ENCODE measurements at places on chromosomes 5 and 9.
A peak's percentile ranks its signal among the peaks of the same experiment; 100 is the strongest.

GRCh38 chr5:34686762-34687268, 30.7 kb downstream of the RAI14 start:
- peak; percentile 99 for DNase-seq

DNA sequence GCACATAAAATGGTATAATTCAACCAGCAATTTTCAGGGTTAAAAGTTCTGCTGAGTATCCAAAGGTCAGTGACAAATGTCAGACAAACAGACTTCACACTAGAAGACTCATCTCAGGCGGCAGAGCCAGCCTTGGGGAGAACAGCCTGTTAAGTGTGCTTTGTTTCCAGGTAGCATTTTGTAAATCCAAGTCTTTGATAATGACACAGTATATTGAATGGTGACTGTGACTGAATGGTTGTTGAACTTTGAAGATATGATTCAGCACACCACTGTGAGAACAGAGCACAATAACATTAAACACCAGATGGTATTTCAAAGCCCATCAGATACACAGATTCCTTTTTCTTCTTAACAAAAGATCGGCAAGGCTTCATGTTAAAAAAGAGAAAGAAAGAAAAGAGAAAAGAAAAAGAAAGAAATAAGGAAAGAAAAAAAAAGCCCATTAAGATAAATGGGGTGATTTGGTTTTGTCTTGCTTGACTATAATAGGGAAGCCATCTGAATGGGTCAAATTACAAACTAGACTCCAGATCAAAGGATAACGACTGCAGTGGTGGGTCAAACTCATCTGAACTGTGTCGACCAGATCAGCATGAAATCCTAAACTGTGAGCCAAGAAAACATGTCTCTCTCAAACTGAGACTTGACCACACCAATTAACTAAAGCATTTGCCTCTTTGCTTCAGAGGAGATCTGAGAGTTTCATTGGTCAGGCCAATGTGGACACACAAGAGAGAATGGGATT, 313.0 kb upstream of the ZNF608 start:
- peak; percentile 66 for DNase-seq

DNA sequence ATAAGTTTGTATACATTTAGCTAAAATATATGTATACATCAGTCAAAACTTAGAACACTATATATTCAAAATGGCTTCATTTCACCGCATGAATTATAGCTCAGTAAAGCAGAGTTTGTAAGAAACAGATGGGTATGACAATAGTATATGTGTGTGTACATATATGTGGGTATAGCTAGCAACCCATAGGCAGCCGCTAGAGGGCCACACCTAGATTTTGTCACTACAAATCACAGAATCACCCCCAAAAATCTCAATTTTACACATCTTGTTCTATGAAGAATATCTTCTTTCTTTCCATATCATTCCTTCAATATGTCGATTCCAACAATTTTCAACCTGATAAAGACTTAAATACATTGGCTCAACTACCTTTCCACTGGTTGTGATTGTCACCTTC, 357.8 kb upstream of the CCNG1 start:
- DNase-seq, result no peak

DNA sequence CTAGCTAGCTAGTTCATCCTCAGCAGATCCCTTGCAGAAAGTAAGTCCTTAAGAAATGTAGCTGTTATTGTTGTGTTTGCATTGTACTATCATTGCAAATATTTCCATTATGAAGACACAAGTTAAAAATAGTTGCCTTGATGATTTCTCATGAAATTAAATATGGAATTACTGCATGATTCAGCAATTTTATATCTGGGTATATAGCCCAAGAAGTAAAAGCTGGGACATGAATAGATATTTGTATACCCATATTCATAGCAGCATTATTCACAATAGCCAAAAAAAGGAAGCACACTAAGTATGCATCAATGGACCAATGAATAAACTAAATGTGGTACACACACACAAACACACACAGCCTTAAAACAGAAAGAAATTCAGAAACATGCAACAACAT, 6.8 kb downstream of the IFNB1 start:
- no peak for DNase-seq

GRCh38 chr5:160197341-160198144, 31.8 kb upstream of the FABP6 start:
- DNase-seq, result no peak

- no peak for DNase-seq
These were observed 79.6 kb upstream of the GRHPR start for GRCh38 chr9:37342895-37343294.

GRCh38 chr9:131402738-131403492, 9.0 kb downstream of the PRRC2B start:
- peak; percentile 90 for DNase-seq

DNA sequence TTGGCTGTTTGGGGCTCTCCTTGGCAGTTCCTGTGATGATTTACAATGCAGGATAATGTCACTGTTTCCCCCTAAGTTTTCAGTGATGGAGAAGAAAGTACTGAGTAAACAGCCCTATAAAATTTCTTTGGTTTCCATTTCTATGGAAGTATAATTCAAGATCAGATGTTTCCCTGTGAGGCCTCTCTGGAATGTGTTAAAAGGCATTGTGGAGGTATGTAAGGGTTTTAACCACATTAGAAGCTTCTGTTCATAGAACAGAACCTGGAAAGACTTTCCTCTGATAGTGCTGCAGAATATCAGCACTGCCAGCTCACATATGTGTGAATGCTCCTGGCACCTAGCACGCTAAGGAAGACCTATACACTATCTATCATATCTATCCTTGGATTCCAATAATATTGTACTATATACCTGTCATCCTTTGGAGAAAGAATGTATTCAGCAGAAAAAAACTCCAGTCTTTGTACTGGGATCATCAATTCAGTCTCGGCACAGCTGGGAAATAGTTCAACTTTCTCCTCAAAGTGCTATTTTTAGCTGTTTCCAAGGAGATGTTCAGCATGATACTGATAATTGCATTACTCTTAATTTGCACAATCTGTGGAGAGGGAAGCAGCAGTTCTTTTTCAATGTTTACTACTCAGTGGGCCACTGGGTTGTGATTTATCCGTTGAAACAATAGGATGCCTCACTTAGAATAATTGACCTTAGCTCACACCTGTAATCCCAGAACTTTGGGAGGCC, 21.9 kb downstream of the TTC1 start:
- DNase-seq, result no peak

GRCh38 chr9:134661791-134662142, 20.2 kb downstream of the COL5A1 start:
- DNase-seq, result peak; percentile 94

- DNase-seq, result peak; percentile 80
These were observed 205.1 kb upstream of the EFNA5 start for GRCh38 chr5:107875833-107876232.

- peak; percentile 27 for DNase-seq
These were observed 425.1 kb downstream of the BNC2 start for GRCh38 chr9:16445141-16445920.

- no peak for DNase-seq
These were observed 789 bp downstream of the SEMA6A start for GRCh38 chr5:116573702-116574366.

- no peak for DNase-seq
These were observed 228.3 kb upstream of the C9orf72 start for GRCh38 chr9:27801545-27801944.

GRCh38 chr9:107389617-107390071, 99.9 kb downstream of the KLF4 start:
- DNase-seq, result no peak

GRCh38 chr5:79484731-79485130, 29.2 kb downstream of the HOMER1 start:
- DNase-seq, result no peak

- DNase-seq, result peak; percentile 82
These were observed 44.6 kb downstream of the STC2 start for GRCh38 chr5:173283318-173284288.

- no peak for DNase-seq
These were observed 127.0 kb upstream of the CPEB4 start for GRCh38 chr5:173761178-173761513.

GRCh38 chr9:87193151-87193550, 245.8 kb upstream of the GAS1 start:
- DNase-seq, result no peak

GRCh38 chr9:78486661-78487060, 189.7 kb downstream of the PSAT1 start:
- no peak for DNase-seq

GRCh38 chr5:55914971-55915370, 63.8 kb downstream of the IL31RA start:
- no peak for DNase-seq

GRCh38 chr5:42721484-42721883, 35.1 kb upstream of the CCDC152 start:
- DNase-seq, result no peak

DNA sequence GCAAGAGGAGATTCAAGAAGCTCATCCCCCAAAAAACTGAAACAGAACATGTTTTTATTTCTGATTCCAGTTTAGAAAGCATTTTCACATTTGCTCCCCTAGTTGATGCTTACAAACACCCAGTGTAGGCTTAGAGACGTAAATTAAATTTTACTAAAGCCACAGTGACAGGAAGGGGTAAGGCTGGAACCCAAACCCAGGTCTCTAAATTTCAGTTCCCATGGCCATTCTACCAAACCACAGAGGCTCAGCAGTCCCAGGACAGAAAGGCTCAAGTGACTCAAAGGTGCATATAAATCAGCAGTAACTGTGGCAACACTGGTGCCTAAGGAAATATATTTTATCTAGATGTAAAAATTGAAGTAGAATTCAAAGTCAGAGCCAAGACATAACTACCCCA, 128.7 kb downstream of the CEP120 start:
- no peak for DNase-seq

DNA sequence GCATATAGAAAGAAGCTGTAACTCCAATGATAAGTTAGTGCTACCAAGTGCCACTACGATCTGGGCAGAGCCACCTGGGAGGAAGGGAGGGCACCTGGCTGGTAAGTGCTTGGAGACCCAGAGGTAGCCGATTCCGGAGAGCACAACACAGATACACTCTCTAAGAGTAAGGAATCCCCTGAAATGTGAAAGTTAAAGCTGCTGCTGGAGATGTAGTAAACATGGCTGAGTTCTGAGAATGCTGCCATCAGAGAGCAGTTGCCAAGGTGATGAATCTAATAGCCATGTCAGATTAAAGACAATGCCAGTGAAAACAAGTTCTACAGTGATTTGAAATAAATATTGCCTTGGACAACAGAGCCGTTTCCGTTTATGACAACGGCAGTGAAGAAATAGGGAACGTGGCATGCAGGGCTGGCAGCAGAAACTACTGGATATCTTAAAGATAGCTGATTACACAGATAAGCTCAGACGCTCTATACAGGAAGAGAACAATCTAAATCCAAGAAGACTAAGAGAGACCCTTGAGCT, 561.2 kb upstream of the C9orf72 start:
- DNase-seq, result no peak

- DNase-seq, result peak; percentile 40
These were observed 36.5 kb upstream of the CD180 start for GRCh38 chr5:67233075-67233474.

DNA sequence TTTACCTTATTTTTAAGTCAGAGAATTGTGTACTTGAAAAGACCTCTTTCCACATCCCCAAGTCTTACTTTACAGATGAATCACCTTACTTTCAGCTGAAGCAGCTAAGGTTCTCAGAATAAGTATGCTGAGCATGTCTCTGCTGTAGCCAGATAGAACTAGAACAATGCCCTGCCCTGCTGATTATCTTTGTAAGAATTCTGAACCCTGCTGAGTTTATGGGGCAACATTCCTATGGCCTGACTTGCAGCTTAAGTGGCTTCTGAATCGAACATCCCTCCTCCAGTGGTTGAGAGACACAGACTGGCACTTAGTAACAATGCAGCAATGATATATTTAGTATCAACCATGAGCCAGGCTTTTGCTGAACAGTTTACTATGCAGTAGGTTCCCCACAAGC, 592.0 kb upstream of the WWC1 start:
- DNase-seq, result peak; percentile 100

DNA sequence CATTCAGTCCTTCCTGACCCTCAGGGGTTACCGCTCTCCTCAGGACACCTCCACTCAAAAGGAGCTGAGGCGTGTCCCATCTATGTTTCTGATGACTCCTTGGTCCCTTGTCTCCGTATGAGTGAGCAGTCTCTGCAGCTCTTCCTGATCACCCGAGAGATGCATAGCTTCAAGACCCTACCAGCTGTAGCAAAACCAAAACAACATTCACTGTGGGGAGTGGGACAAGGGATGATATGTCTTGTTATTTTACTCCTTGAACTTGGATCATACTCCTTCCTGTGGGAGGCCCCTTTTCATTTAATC, 14.4 kb downstream of the GLDC start:
- no peak for DNase-seq

GRCh38 chr5:100546001-100546400, 10.8 kb downstream of the FAM174A start:
- DNase-seq, result no peak

DNA sequence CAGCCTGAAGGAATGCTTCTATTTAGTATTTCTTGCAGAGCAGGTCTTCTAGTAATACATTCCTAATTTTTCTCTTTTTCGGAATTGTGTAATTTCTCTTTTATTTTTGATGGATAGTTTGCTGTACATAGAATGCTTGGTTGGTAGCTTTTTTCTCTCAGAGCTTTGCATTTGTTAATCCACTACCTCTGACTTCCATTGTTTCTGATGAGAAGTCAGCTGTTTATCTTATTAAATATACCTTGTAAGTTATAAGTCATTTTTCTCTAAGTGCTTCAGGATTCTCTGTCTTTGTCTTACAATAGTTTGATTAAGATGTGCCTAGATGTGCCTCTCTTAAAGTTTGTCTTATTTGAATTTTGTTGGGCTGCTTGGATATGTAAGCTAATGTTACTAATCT, 101.9 kb downstream of the HTR1A start:
- no peak for DNase-seq

- no peak for DNase-seq
These were observed 33.0 kb downstream of the POU5F2 start for GRCh38 chr5:93708442-93708841.

- DNase-seq, result peak; percentile 80
These were observed 335.8 kb downstream of the GADD45G start for GRCh38 chr9:89940625-89941024.

GRCh38 chr5:167916261-167916691, 375.2 kb upstream of the WWC1 start:
- DNase-seq, result peak; percentile 89

DNA sequence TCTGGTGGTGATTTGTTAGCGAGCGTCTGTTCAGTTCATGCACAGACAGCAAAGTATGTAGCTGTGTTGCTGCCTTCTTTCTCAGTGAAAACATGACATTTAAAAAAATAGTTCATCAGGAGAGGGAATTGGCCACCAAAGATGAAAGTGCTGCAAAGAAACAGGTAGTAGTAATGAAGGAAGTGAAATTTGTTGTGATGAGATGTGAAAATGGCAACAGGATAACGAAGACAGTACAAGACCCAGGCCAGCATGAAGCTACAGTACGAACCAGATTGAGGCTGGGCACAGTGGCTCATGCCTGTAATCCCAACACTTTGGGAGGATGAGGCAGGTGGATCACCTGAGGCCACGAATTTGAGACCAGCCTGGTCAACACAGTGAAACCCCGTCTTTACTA, 136.0 kb downstream of the SMARCA2 start:
- no peak for DNase-seq

Measured in M059J (cell line).